ENCODE measurements at places on chromosomes 5 and 9.

GRCh38 chr9:127124111-127124531, 1.7 kb upstream of the ANGPTL2 start:
- no peak for DNase-seq

DNA sequence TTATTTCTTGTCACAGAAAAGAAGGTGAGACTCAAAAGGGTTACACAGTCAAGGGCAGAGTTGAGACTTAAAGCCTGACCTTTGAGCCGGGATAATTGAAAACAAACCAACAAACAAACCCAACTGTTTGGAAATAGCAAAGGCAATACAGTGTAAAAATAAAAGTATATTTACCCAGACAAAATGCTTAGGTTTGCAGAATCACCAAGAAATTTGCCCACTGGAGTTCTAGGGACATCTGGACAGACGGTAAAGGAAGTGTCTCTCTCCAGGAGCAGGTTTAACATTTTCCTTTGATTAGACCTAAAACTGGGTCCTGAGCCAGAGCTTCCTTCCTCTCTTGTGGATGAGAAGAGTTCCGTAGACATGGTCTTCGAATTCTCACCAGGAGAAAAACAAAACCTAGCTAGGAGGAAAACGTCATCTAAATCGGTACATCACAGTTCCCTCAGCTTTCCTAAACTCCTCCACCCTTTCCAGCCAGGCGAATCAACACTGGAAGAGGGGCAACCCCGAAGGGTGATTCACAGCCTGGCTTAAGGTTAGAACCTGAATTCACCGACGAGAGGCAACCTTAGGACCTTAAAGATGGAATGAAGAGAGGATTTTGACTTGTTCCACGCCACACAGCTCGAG, 673 bp downstream of the CDC25C start:
- DNase-seq: no peak

DNA sequence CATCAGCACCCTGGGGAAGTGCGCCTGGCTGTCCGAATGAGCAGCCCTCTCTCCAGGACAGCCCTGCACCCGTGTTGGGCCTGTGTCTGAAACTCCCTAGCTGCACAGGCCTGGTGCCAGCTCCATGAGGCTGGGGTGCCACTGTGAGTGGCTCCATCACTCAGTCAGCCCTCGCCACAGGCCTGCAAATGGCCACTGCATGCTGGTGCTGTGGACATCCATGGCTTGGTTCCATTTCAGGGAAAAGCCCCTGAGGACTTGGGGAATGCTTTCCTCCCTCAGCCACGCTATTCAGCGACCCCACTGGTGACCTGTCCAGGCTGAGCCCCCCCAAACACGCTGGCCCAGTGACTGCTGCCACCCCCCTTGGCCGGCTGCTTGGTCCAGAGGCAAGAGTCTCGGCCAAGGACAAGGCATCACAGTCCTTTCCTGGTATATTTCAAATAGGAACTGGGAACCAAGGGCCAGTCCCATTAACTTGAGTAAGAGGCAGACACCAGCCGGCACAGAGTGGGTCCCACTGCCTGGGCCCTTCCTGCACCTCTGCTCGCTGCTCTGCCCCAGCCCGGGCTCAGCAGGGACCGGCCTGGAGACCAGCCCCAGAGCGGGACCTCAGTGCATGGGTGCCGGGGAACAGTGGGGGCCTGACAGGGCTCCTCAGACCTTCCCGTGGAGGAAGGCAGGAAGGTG, 181.3 kb downstream of the AUH start:
- DNase-seq: no peak

DNA sequence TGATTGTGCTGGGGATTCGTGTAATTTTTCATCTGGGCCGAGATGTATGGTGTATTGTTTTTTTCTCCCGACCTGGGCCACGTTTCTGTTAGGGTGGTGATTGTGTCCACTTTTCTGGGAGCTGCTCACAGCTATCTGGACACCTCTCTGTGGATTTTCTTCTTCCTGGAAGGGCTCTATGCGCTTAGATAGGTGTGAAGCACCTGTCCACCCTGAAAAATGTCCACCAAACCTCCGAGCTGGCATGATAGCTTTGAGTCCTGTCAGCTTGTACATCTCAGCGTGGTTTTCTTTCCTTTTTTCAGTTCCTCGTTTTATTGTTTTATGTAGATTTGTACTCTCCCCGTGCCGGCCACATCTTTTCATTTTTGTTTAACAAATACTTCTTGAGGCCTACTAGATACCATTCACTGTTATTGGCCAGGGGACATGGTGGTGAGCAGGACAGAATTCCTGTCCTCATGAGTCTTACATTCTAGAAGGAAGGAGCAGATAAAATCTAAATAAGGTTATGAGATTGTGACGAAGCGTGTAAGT, 1.1 kb downstream of the UGCG start:
- DNase-seq: no peak

- DNase-seq: no peak
These were observed 59.1 kb downstream of the TNFSF15 start for GRCh38 chr9:114746591-114747346.

GRCh38 chr5:68266457-68266856, 50.9 kb downstream of the PIK3R1 start:
- DNase-seq: no peak

- DNase-seq: no peak
These were observed 365.0 kb downstream of the TMEM232 start for GRCh38 chr5:110361471-110361870.

- no peak for DNase-seq
These were observed 23.3 kb upstream of the STOM start for GRCh38 chr9:121393318-121393717.

DNA sequence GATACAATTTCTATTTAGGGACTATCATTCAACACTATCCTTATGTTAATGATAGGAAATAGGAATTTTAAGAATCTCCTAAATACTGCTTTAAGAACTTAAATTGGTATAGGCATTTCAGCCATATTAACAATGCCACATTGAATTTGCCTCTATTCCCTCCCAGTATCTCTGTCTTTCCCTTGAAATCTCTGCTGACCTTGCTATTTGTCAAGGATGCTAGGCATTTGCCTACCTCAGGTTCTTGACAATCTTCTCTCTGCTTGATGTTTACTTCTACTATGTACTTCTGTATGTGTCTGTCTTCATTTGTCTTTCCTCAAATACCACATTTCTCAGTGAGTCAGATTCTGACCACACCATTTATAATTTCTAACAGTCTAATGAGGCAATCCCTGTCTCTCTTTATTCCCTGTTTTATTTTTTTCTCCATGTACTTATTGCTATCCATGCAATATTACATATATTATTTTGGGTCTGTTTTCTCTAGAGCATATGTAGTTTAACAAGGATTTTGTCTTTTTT, 1461.4 kb upstream of the CDH9 start:
- no peak for DNase-seq

DNA sequence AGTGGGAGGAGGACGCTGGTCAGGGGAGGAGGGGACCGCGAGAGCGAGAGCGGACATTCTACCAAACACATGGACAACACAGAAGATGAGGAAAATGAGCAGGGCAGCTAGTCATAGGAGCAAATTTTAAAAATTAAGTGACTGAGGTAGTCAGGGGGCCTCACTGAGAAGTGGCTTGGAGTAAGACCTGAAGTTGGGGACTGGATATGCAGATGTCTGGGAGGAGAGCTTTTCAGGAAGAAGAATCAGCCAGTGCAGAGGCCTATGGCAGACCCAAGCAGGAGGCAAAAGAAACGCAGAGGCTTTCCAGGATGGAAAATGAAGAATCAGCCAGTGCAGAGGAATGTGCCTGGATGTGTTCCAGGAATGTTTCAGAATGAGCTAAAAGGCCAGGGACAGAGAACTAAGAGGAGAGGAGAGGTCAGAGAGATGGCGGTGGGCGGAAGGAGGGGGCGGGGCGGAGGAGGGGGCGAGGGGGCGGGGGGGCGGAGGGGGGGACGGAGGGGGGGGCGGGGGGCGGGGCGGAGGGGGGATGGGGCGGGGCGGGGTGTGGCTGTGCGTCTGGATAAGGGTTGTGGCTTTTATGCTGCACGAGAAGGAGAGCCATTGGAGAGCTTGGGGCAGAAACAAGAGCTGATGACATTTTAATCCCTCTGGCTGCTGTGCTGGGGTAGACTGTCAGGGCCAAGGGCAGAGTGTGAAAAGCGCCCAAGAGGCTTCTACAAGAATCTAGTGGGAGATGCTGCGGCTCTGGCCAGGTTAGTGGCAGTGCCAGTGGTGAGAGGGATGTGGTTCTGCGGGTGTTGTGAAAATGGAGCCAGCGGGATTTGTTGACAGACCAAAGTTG, 129.6 kb downstream of the KCNIP1 start:
- DNase-seq: no peak

DNA sequence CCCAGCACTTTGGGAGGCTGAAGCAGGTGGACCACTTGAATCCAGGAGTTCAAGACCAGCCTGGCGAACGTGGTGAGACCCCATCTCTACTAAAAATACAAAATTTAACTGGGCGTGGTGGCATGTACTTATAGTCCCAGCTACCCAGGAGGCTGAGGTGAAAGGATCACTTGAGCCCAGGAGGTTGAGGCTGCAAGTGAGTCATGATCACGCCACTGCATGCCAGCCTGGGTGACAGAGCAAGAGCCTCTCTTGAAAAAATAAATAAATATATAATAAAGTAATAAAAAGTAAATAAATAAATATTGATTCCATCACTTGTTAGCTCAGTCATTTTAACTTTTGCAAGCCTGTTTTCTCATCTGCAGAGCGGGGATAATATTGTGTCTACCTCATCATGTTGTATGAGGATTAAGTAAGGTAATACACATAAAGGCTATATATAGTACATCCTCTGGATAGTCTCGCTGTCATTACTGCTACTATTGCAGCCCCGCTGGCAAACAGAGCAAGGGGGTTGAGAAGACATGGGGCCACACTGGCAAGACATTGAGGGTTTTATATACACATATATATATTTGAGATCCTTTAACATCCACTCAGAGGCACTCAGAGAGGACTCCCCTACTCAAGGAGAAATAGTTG, 210.9 kb downstream of the C9orf152 start:
- no peak for DNase-seq

GRCh38 chr5:73437101-73437776, 11.3 kb downstream of the FOXD1 start:
- DNase-seq: no peak

DNA sequence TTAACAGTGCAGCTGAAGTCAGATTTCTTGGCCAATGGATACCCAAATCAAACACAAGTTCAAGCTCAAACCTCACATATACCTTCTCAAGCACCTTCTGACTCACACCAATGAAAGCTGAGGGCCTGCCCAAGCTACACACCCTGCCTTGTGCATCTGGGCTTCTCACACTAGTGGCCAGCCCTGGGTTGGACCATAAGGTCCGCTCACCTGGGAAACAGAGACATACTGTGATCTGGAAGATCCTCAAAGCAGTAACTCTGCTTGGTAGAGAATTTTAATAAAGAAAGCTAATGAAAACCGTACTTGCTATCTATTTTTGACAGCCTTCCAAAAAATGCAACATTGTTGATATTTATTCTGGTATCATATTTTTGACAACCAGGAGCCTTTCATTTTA, 7.4 kb upstream of the TRPM3 start:
- DNase-seq: no peak

- DNase-seq: no peak
These were observed 13.4 kb upstream of the CDK5RAP2 start for GRCh38 chr9:120593250-120593954.

GRCh38 chr9:90515510-90515909, 127.1 kb downstream of the DIRAS2 start:
- no peak for DNase-seq

DNA sequence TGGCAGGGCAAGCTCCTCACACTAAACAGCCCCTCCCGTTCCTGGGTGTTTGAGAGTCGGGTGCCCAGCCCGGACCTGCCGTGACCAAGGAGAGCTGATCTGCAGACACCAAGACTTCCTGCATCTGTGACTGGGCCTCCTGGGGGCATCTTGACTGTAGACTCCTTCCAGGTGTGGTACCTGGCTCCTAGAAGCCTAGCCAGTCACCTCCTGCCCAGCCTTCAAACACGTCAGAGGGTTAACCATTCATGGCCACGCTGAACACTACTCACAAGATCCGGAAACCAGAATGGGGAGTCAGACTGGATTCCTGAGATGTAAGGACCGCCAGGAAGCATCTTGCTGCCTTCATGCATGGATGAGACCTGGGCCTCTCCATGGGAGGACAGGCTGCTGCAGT, 3.7 kb upstream of the LCN2 start:
- no peak for DNase-seq

GRCh38 chr5:63563008-63563917, 399.0 kb downstream of the HTR1A start:
- no peak for DNase-seq

DNA sequence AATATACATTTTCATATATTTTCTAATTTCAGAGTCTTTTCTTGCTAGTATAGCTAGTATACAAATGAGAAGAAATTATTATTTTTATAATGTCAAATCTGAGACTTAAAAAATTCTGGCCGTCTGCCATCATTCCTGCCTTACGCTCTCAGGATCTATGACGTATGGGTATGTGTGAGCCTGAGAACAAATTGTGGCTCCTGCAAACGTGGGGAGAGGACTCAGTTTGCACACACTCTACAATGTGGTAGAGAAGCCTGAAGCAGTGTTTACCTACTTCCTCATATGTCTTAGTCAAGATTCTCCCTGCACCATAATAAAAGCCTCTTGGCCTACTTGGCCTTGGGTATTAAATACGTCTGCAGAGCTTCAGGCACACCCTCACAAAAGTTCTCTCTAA, 825.4 kb downstream of the SEMA5A start:
- no peak for DNase-seq

- no peak for DNase-seq
These were observed 78.0 kb downstream of the CACNA1B start for GRCh38 chr9:137955586-137955985.
